ENCODE measurements at places on chromosomes 4 and X. TPM values are rescaled to one million over a fixed set of nuclear protein-coding genes. Genes with fewer than 3 reads are reported as not detected.
A peak's percentile ranks its signal among the peaks of the same experiment; 100 is the strongest.

The BEND4 gene
- 3.2 TPM for total RNA-seq

The USP26 gene
- not detected for total RNA-seq

The NKRF gene
- total RNA-seq: 16.9 TPM

The STK32B gene
- total RNA-seq: not detected

The CD40LG gene
- 5.9 TPM for total RNA-seq

The KCTD8 gene
- total RNA-seq: not detected

The HEPH gene
- total RNA-seq: not detected

The MAP7D2 gene
- 0.15 TPM for total RNA-seq

The CXCL5 gene
- total RNA-seq: not detected

The PPEF1 gene
- not detected for total RNA-seq

The PIR gene
- 6.2 TPM for total RNA-seq

The CXCL6 gene
- total RNA-seq: not detected

The LGI2 gene
- not detected for total RNA-seq

The CLCN4 gene
- 0.16 TPM for total RNA-seq

The NKX3-2 gene
- not detected for total RNA-seq

The HS6ST2 gene
- not detected for total RNA-seq

The ATP1B4 gene
- total RNA-seq: not detected

DNA sequence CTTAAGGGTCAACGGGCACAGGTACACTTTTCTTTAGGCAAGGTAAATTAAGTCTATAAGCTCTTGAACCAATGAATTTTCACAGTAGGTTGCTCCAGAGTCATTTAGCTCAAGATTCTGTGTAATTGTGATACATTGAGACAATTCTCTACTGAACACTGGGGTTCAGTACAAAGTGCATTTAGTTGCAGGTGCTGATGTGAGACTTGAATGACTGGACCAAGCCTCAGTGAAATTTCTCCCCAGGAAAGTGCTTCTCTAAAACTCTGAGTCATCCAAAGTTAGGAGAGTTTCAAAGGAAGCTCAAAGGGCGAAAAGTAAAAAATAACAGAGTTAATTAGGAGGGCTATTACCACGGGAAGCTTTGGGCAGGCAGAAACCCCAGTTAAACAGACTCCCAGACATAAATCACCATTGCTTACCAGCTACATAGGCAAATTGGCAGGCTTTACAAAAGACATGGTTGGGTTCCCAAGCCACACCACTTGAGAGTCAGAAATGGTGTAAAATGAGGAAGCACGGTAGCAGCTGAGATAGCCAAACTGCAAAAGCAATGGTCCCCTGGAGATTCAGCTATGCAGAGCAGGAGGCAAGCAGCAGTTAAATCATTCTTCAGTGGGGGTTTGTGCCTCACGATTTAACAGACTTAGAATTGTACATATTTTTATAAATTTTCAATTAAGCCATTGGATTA lies 202.6 kb downstream of the PCDH19 start:
- H3K27ac ChIP-seq: no peak overlapping the region
- no peak for DNase-seq
- H3K4me3 ChIP-seq: no peak overlapping the region
- no peaks in the 10 kb centered on the region for H3K4me1 ChIP-seq

DNA sequence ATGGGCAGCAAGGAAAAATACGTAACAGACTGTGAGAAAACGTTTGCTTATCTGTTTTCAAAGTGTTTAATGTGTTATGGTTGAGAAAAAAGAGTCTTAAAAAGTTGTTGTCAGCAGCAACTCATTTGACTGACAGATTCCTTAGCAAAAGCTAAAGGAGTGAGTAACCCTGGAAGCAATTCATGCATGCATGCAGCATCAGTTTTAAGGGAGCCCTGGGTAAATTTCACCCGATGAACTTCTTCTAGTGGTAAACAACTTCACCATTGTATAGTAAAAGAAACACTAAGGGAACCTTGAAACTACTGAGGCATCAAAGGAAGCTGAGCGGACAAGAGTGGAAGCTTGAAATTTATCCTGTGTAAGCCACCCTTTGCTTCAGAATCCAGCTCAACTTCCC lies 583.2 kb upstream of the INTU start:
- H3K4me1 ChIP-seq: no peaks in the 10 kb centered on the region
- H3K4me3 ChIP-seq: no peak overlapping the region
- H3K36me3 ChIP-seq: no peaks in the 10 kb centered on the region
- H3K27ac ChIP-seq: no peak overlapping the region
- no peaks in the 10 kb centered on the region for H3K27me3 ChIP-seq

GRCh38 chrX:149296092-149296491 lies 209.0 kb downstream of the IDS start:
- no peaks in the 10 kb centered on the region for H3K36me3 ChIP-seq
- no peaks in the 10 kb centered on the region for H3K27me3 ChIP-seq
- no peak overlapping the region for H3K27ac ChIP-seq
- DNase-seq: no peak
- no peak overlapping the region for H3K4me3 ChIP-seq

GRCh38 chr4:118337954-118338353 lies 14.8 kb downstream of the PRSS12 start:
- no peak for DNase-seq
- H3K27me3 ChIP-seq: peaks cover 9% of the 10 kb centered on the region
- no peak overlapping the region for H3K4me3 ChIP-seq
- no peaks in the 10 kb centered on the region for H3K36me3 ChIP-seq
- no peaks in the 10 kb centered on the region for H3K4me1 ChIP-seq

- peaks cover 3% of the 10 kb centered on the region for H3K36me3 ChIP-seq
- no peak overlapping the region for H3K27ac ChIP-seq
- H3K27me3 ChIP-seq: no peaks in the 10 kb centered on the region
- DNase-seq: no peak
These were observed 44.0 kb downstream of the ZNF518B start for GRCh38 chr4:10413177-10413576.

GRCh38 chr4:36388710-36389109 lies 107.3 kb downstream of the DTHD1 start:
- H3K36me3 ChIP-seq: no peaks in the 10 kb centered on the region
- H3K4me1 ChIP-seq: peaks cover 25% of the 10 kb centered on the region
- DNase-seq: no peak
- peaks cover 47% of the 10 kb centered on the region for H3K27me3 ChIP-seq
- H3K4me3 ChIP-seq: no peak overlapping the region

DNA sequence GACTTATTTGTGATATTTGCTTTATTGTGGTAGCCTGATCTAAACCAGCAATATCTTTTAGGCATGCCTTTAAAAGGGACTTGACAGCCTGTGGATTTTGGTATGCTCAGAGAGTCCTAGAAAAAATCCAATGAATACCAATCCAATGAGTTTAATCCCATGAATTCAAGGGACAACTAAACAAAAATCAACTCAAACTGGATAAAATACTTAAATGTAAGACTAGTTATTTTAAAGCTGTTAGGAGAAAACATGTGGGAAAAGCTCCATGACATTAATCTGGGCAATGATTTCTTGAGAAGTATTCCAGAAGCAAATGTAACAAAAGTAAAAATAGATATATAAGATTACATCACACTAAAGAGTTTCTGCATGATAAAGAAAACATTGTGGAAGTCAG lies 711.5 kb upstream of the PITX2 start:
- DNase-seq: no peak
- no peak overlapping the region for H3K27ac ChIP-seq
- no peaks in the 10 kb centered on the region for H3K27me3 ChIP-seq
- H3K4me1 ChIP-seq: no peaks in the 10 kb centered on the region
- H3K4me3 ChIP-seq: no peak overlapping the region
- H3K36me3 ChIP-seq: no peaks in the 10 kb centered on the region

- H3K36me3 ChIP-seq: peaks cover 3% of the 10 kb centered on the region
- DNase-seq: no peak
- no peak overlapping the region for H3K27ac ChIP-seq
- H3K4me1 ChIP-seq: peaks cover 17% of the 10 kb centered on the region
- H3K4me3 ChIP-seq: no peak overlapping the region
These were observed 72.2 kb downstream of the PPP3CA start for GRCh38 chr4:101274888-101275752.

- H3K36me3 ChIP-seq: peaks cover 29% of the 10 kb centered on the region
- no peak overlapping the region for H3K27ac ChIP-seq
- DNase-seq: no peak
- H3K27me3 ChIP-seq: no peaks in the 10 kb centered on the region
- peaks cover 5% of the 10 kb centered on the region for H3K4me1 ChIP-seq
- no peak overlapping the region for H3K4me3 ChIP-seq
These were observed 34.0 kb downstream of the ZNF827 start for GRCh38 chr4:145904413-145905177.

- H3K36me3 ChIP-seq: peaks cover 6% of the 10 kb centered on the region
- H3K4me3 ChIP-seq: peak overlapping the region; percentile 63
- H3K27me3 ChIP-seq: peaks cover 74% of the 10 kb centered on the region
- peak; percentile 53 for DNase-seq
These were observed 3.3 kb upstream of the NKX3-2 start for GRCh38 chr4:13547485-13548041.

DNA sequence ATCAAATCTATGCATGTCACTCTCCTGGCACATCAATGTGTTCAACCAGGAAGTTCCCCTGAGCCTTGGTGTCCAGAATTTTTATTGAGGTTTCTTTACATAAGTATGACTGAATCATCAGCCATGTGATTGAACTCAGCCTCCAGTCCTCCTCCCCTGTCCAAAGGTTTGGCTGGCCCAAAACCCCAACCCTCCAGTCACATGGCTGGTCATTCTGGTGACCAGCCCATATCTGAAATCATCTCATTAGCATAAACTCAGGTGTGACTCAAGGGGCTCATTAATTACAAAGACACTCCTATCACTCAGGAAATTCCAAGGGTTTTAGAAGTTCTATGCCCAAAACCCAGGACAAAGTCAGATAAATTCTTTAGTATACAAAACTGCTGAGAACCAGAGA lies 20.6 kb upstream of the SUPT20HL2 start:
- DNase-seq: no peak
- H3K36me3 ChIP-seq: no peaks in the 10 kb centered on the region
- H3K4me3 ChIP-seq: no peak overlapping the region
- H3K27me3 ChIP-seq: peaks cover 5% of the 10 kb centered on the region
- H3K4me1 ChIP-seq: peaks cover under 1% of the 10 kb centered on the region
- H3K27ac ChIP-seq: no peak overlapping the region

DNA sequence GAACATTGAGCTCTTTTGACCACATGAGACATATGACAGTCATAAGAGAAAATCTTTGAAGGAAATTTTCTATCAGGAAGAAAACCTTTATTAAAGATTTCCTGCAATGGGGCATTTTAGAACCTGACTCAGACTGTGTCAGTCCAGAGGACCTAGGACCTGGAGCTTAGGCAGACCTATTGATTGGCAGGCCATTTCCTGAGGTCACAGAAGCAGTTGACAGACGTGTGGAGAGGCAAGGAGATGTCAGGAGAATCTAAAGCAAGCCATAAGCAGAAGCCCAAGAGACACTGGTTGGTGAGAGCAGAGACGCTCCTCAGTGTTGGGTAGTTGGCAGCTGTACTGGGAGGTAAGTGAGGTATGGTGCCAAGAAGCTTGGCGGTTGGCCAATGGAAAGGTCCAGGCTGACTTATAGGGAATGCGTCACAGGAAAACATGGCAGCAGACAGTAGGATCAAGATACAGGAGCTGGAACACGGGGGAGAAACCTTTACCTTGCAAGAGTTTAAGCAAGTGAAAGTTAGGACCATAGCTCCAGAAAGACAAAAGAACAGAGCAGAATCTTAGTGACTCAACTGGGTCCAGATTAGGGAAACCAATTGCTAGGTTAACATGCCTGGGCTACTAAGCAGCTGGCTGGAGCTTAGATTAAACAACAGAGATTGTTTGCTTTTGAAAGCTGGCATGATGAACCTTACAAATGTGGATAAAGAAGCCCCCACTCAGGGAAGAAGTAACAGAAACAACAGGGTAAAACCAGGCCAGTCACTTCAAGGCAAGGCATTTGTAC lies 18.6 kb downstream of the PALLD start:
- H3K4me3 ChIP-seq: no peak overlapping the region
- H3K4me1 ChIP-seq: peaks cover 21% of the 10 kb centered on the region
- no peak for DNase-seq
- no peak overlapping the region for H3K27ac ChIP-seq
- H3K27me3 ChIP-seq: peaks cover 4% of the 10 kb centered on the region
- H3K36me3 ChIP-seq: no peaks in the 10 kb centered on the region

DNA sequence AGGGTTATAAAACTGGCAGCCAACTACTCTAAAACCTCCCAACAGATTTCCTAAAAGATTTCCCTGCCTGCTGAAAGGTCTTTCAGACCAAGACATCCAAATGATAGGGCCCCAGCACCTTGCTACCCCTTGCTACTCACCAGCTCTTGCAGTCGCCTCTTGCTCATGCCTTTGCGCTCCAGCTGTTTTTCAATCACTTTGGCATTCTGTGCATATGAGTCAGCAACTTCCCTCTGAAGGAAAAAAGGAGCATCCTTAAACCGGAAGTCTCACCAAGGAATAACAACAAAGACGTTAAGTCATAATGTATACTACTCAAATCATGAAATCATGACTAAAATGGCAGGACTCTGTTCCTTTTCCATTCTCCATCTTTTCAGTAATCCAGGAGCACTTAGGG lies 24.0 kb downstream of the STEEP1 start:
- H3K4me1 ChIP-seq: peaks cover 2% of the 10 kb centered on the region
- no peaks in the 10 kb centered on the region for H3K27me3 ChIP-seq
- no peak overlapping the region for H3K4me3 ChIP-seq
- DNase-seq: no peak
- H3K36me3 ChIP-seq: peaks cover 14% of the 10 kb centered on the region

- no peaks in the 10 kb centered on the region for H3K4me1 ChIP-seq
- H3K27ac ChIP-seq: no peak overlapping the region
- H3K36me3 ChIP-seq: peaks cover 34% of the 10 kb centered on the region
- no peak for DNase-seq
- H3K4me3 ChIP-seq: no peak overlapping the region
These were observed 26.7 kb downstream of the PIN4 start for GRCh38 chrX:72208126-72208800.

- H3K4me1 ChIP-seq: no peaks in the 10 kb centered on the region
- H3K4me3 ChIP-seq: no peak overlapping the region
- DNase-seq: no peak
- H3K27me3 ChIP-seq: no peaks in the 10 kb centered on the region
- no peak overlapping the region for H3K27ac ChIP-seq
These were observed 357.9 kb downstream of the UNC5C start for GRCh38 chr4:95190751-95191436.

- DNase-seq: no peak
- H3K27me3 ChIP-seq: no peaks in the 10 kb centered on the region
- no peak overlapping the region for H3K27ac ChIP-seq
- H3K4me3 ChIP-seq: no peak overlapping the region
These were observed 313.0 kb downstream of the ARHGAP10 start for GRCh38 chr4:148044912-148045352.

- H3K27me3 ChIP-seq: no peaks in the 10 kb centered on the region
- no peaks in the 10 kb centered on the region for H3K36me3 ChIP-seq
- H3K27ac ChIP-seq: no peak overlapping the region
These were observed 117.1 kb upstream of the TENM3 start for GRCh38 chr4:182126096-182126495.

DNA sequence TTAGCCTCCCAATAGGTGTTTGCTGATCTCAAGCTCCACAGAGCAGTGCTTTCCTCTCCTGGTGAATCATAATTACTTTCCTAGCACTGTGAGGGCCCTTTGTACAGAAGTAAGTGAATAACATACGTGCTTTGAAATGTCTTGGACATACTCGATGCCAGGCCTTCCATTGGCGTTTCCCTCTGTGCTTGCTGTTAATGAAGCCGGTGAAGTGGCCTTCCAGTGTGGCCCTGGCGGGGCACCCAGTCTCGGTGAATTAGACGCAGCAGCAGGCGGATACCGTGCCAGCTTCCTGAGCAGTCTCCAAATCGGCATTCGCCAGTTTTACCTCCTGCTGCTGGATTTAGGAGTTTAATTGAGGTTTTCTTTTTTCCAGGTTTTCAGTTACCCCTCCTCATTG lies 132.3 kb downstream of the HMX1 start:
- no peaks in the 10 kb centered on the region for H3K27me3 ChIP-seq
- no peak overlapping the region for H3K4me3 ChIP-seq
- H3K27ac ChIP-seq: no peak overlapping the region
